ENCODE measurements at places on chromosomes 1 and 21. TPM values are rescaled to one million over a fixed set of nuclear protein-coding genes. Genes with fewer than 3 reads are reported as not detected.
A peak's percentile ranks its signal among the peaks of the same experiment; 100 is the strongest.

- H3K27me3 ChIP-seq = peaks cover 53% of the 10 kb centered on the region
- no peaks in the 10 kb centered on the region for H3K36me3 ChIP-seq
- no peak for DNase-seq
- H3K27ac ChIP-seq = no peak overlapping the region
Observed at GRCh38 chr1:921011-921837, 2.5 kb upstream of the SAMD11 start.

DNA sequence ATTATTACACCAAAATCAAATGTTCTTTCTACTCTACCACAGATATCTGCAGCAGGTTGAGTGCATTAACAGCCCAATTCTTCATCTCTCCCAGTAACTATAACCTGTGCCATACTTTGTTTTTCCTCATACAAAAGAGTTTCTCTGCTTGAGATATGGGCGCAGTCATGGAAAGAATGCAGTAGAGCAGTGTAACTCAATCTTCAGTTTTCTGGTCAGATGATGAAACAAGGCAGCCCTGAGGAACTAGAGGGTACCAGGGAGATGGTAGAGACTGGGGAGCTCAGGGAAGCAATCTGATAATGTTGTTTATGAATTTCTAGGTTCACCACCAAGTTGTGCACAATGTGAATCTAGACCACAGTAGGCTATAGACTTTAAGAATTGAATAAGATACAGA, 39.6 kb downstream of the ASPM start:
- peaks cover 81% of the 10 kb centered on the region for H3K36me3 ChIP-seq
- H3K27ac ChIP-seq = no peak overlapping the region
- H3K4me1 ChIP-seq = peaks cover 3% of the 10 kb centered on the region
- no peaks in the 10 kb centered on the region for H3K27me3 ChIP-seq
- no peak overlapping the region for H3K4me3 ChIP-seq

GRCh38 chr1:153790966-153791647, 15.9 kb downstream of the SLC27A3 start:
- H3K27ac ChIP-seq = peak overlapping the region; percentile 86
- peak overlapping the region; percentile 53 for H3K4me3 ChIP-seq
- peaks cover 15% of the 10 kb centered on the region for H3K27me3 ChIP-seq
- DNase-seq = peak; percentile 62
- H3K36me3 ChIP-seq = no peaks in the 10 kb centered on the region

DNA sequence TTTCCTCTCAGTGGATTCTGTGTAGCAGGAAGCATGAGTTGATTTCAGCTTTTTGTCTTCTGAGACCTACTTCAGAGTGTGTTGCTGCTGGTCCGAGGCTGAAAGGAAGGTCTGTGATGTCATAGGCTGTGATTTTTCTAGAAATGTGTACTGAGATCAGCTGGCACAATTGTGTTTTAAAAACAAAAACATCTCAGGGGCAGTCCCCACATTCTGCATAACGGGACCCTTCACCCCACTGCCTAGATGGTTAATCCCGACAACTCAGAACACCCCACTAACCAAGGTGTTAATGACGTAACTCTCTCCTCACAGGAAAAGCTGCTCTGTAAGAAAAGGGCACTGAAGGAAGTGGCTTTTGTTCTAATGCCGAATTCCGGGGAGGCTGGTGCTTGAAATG, 59.8 kb upstream of the PPP2R5A start:
- H3K36me3 ChIP-seq = no peaks in the 10 kb centered on the region
- H3K4me1 ChIP-seq = peaks cover 29% of the 10 kb centered on the region
- peak overlapping the region; percentile 87 for H3K27ac ChIP-seq
- H3K4me3 ChIP-seq = peak overlapping the region; percentile 53
- peak; percentile 61 for DNase-seq
- H3K27me3 ChIP-seq = no peaks in the 10 kb centered on the region

INSRR gene
- total RNA-seq = 0.09 TPM

AKIRIN1 gene
- 59.1 TPM for total RNA-seq

Data from activated CD8-positive, alpha-beta memory T cell treated with anti-CD3 and anti-CD28 coated beads, Interleukin-2, amount 10 ng/mL, durations not matched to agents 7 days and 5 days (primary cell).